ENCODE measurements at places on chromosomes 12 and 14.

DNA sequence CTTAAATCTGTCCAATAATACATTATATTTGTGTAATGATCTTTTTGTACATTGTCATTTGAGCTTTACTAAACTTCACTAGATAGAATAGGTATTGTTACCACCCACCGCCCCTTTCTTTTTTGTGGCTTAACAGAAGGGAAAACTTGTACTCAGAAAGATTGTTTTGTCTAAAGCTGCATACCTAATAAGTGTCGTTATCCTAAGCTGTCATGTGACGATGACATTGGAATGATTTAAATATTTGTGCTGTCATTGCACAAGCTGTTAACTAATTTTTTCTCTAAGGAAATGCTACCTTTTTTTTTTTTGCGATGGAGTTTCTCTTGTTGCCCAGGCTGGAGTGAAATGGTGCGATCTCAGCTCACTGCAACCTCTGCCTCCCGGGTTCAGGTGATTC lies 3.6 kb downstream of the DIP2B start:
- no peak for DNase-seq

- DNase-seq, result no peak
These were observed 540.8 kb downstream of the NRXN3 start for GRCh38 chr14:78710963-78711362.

- no peak for DNase-seq
These were observed 6.7 kb downstream of the GLTP start for GRCh38 chr12:109873653-109874052.

DNA sequence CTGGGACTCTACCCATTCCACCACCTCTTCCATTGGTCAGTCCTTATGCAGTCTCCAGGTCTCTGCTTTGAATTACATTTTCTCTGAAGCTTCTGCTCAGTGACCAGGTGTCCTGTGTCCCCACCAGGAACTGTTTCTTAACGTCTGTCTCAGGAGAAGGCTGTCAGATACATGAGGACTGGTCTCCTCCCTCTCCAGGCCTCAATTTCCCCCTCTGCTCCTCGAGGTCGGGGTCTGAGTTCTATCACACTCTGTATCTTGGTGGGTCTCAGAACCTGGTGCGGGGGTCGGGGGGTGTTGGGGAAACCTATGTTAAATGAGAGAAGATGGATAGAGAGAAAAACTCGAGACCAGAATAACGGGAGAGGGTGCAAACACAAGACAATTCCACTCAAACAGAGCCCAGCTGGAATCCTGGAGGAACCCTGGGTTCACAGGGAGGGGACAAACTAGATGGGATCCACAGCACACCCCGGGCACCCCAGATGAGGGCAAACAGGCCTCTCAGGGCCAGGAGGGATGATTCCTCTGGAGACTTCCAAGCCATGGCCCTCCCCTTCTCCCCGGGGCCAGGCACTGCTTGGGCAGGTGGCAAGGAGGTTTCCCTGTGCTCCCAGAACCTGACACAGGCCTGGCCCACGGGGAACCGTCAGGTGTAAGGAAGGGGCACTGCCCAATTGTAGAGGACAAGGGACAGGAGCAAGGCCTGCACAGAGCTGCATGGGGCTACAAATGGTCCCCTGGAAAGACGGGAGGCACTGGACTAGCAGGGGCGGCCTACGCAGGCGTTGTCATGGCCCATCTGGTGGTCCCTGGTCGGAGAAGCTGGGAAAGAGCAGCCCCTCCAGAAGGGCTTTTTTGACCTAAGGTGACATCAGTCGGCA lies 313.2 kb upstream of the DIO3 start:
- no peak for DNase-seq

DNA sequence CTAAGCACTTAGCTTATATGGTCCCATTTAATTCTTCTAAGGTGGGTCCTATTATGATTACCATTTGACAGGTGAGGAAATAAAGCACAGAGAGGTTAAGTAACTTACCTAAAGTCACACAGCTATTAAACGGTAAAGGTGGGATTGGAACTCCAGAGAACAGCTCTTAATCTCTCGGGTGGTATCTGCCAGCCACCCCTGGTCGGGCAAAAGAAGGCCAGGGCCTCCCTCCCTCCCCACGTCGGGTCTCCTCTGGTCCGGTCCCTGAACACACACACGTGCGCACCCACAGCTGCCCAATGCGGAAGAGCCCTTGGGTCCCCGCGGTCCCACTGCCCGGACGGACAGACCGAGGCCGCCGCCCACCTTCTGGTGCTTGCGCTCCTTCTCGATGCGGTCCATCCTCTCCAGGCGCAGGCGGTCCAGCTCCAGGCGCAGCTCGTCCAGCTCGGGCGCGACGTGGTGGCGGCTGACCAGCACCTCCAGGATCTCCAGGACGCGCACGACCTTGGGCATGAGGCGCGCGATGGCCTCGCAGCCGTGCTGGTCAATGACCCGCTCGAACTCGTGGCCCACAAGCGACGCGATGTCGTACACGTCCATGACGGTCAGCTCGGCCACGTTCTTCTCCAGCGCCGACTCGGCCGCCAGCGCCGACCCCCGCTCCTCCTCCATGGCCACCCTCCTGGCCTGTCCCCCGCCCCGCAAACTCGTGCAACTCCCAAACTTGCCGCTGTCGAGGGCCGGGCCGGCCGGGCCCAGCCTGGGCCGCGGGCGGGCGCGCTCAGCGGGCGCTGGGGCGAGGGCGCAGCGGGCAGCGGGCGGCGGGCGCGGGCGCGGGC lies 490 bp downstream of the RILPL1 start:
- DNase-seq, result peak; percentile 63

DNA sequence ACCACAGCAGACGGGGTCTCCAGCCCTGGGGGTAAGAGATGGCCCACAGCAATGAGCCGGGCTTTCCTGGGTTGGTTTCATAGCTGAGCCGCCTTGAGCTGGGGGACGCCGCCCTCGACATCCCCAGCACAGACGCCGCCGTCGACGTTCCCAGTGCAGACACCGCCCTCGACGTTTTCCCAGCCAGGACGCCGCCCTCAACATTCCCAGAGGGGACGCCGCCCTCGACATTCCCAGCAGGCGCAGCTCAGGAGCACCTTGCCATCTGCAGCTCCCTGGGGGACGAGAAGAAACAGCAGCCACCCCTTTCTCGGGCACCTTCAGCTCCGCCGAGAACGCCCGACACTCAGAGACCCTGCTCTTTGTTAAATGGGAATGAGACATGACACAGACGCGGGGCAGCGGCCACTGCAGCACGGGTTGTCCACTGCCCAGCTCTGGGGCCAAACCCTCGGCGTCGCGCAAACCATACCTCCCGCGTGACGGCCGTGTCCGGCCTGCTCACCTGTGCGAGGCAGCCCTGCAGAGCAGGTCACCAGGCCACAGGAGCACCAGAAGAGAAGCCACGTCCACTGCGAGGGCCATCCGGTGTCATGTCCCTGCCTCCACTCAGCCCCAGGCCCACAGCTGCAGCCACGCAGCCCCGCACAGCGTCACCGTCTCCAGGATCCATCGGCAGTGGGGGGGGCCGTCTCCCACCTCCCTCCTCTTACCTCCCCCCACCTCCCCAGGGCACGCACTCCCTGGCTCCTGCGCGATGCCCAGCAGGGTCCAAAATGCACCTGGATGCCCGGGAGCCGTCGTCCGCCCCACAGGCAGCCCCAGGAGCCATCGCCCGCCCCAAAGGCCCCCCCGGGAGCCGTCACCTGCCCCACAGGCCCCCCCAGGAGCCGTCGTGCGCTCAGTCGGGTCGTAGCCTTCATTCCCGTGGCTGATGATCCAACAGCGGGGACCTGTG lies 77.4 kb upstream of the GALNT9 start:
- no peak for DNase-seq

DNA sequence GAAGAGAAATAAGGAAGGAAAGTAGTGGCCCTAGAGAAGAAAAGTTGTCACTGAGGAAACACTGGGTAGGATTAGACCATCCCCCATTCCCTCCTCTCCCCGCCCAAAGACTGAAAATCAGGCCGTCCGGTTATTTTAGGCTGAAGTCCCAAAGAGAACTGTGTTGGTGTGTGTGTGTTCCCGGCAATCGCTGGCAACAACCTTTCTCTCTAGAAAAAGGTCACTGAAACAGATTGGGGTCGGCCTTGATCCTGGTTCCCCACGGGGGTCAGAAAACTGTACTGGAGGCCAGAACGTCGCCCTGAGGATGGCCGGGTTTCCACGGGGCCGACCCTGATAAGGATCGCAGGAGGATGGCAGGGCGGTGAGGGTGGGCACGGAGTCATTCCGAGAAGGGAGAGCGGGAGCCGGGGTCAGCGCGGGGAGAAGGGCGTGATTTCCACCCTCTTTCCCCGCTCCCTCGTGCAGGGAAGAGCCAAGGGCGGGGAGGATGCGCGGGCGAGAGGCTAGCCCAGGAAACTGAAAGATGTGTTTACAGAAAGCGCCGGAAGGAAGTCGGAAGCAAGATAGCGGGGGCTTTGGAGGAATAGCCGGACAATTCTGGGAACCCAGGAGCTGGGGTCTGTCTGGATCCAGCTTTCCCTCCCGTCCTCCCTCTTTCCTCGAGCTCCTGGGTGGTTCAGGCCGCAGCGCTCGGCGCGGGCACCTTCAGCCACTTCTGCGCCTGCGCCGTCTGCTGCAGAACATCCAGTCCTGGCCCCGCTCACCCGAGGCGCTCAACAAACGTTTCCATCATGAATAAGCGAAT lies 25.3 kb upstream of the SPTLC2 start:
- DNase-seq, result no peak

DNA sequence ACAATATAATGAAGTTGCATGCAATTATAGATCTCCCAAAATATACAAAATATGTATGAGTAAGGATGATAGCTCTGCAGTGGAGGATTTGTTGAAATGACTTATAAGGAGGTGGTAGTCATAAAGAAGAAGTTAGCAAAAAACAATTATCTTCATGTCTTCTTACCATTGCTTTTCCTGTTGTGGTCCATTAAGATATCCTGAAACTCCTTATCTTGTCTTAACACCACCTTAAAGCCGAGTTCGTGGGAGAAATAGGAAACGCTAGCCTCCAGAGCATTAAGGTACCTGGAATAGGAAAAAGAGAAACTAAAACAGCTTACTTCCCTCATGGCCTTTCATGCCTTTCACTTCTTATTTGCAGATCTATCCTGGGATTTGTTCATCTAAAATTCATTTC lies 15.2 kb downstream of the GUCY2C start:
- no peak for DNase-seq

DNA sequence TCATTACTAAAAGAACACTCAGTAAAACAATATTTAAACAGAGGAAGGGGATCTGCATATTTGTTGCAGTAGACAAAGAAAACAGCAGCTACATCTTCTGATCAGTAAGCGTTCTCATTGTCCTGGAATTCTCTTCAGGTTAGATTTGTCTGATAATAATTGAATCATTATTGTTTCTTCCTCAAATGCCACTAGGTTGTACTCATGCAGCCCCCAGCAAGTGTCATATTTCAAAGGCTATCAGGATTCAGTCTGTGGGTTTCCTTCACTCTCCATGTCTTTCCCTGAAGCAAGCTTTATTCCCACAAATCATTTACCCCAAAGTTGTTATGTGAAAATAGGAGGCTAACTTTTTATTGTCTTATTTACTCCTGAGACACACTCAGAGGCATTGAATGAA lies 14.7 kb downstream of the PIK3C2G start:
- no peak for DNase-seq

DNA sequence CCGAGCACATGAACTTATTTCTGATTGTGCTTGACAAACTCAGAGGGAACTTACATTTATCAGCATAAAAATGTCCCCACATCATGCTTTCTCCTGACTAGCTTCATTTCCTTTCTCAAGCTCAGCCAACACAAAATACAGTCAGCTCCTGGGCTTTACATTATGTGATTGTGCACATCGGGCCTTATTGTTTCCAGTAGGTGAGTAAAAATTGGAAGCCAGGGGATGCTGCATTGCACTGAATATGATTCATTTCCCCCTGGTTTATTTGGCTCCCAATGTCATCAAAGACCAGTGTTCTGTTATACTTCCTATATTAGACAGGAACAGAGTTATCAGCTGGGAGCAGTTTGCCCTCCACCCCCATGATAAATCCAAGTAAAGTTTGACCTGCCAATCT lies 521.8 kb downstream of the RMST start:
- DNase-seq, result no peak

GRCh38 chr14:35388656-35389314 lies 15.8 kb downstream of the NFKBIA start:
- DNase-seq, result no peak

- DNase-seq, result peak; percentile 33
These were observed 19.3 kb upstream of the ETV6 start for GRCh38 chr12:11630046-11630706.

DNA sequence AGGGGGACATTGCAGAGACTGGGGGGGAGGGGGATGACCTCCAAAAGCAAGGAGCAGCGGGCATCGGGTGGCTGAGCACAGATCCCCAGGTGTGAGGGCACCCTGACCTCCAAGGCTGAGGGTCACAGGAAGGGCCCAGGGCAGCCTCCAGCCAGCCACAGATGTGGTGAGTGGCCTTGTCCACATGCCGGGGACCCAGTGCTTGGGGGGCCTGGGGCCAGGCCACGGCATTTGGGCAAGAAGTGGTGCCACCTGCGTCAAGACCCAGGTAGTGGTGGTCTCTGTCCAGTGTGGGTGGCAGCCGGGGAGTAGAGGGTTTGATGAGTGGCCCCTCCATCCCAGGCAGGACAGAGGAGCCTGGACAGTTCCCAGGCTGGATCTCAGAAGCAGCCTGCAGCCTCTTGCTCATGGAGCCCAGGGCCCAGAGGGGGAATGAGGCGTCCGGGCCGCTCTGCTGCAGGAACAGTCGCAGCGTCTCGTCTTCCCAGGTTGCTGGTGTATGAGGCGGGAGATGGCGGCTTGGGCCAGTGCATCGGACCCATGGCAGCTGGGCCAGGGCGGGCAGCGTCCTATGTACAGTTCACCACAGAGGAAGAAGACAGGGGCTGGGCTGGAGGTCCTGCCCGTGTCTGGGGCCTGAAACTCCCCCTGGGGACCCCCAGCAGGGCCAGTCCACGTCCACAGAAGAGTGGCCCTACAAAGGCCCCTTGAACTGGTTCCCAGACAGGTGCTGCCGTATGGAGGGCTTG lies 33.5 kb downstream of the CCNK start:
- DNase-seq, result no peak

DNA sequence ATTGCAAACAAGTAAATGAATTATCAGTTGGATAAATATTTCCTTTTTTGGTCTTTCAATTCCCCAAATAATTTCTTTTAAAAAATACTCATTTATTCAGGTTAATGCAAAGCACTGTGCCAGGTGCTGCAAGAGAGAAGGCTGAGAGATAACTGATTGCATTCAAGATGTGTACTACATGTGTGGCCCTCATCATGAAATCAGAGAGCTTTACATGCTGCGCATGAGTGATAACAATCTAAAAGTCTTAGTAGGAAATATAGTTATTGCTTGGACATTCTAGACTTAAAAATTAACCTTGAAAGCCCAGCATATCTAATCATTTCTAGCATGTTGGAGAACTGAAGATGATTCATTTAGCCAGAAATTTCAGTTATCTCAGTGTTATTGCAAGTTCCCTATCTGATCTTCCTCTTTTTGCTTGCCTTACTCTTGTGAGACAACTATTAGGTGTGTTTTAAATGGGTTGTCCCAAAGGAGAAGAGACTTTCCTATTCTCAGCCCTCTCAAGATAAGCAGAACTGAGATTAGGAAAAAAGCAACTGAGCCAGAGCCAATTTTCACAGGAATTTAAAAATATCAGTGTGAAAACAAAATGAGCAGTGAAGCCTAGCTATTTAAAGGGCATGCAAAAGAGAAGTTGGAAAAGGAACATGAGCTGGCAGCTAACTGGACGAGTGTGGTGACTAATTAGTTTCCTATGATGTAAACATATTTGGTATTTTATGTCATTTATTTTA lies 60.9 kb downstream of the PLEKHA5 start:
- DNase-seq, result no peak

GRCh38 chr12:126858560-126858959 lies 1408.4 kb upstream of the TMEM132C start:
- no peak for DNase-seq
